WTC11 (cell line): ENCODE measurements at places on chromosomes 11 and 22. TPM values are rescaled to one million over a fixed set of nuclear protein-coding genes. Genes with fewer than 3 reads are reported as not detected.

Gene DEUP1
- total RNA-seq: 0.16 to 0.53 TPM (median 0.44 TPM) in 3 replicates

Gene SH3BP1
- total RNA-seq: 35.4 to 39.4 TPM (median 36.6 TPM) in 3 replicates

Gene DEFB131B
- total RNA-seq: not detected in 3 replicates

Gene YPEL1
- 7.7 to 17.7 TPM (median 15.5 TPM) in 3 replicates for total RNA-seq

Gene TEX12
- total RNA-seq: not detected in 3 replicates
